ENCODE measurements at places on chromosomes 1 and 21.

GRCh38 chr1:41919764-41920397 is 1.2 kb upstream of the HIVEP3 start:
- peak; percentile 87 for DNase-seq

DNA sequence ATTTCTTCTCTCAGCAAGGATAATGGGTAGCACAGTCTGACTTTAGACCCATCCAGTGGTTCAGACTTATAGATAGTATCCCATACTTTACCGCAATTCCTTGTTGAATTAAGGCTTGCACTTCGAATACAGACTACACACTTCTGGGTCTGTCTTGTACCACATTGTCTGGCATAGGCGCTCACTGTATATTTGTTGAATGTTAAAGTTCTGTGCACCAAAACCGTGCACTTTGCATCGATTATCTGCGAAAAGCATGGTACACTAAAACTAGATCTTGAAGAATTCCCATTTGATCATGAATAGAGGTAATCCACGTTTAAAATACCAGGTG is 556 bp upstream of the RYR2 start:
- no peak for DNase-seq

DNA sequence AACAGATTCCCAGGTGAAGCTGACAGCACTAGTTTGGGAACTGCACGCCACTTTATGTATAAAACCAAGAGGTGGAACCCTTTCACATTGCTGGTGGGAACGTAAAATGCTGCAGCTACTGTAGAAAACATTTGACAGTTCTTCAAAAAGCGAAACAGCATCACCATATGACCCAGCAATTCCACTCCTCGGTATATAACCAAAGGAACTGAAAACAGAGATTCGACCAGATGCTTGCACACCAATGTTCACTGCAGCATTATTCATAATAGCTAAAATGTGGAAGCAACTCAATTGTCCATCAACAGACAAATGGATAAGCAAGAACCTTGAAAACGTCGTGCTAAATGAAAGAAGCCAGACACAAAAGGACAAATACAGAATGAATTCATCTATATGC is 17.5 kb downstream of the RSPH1 start:
- DNase-seq, result no peak

DNA sequence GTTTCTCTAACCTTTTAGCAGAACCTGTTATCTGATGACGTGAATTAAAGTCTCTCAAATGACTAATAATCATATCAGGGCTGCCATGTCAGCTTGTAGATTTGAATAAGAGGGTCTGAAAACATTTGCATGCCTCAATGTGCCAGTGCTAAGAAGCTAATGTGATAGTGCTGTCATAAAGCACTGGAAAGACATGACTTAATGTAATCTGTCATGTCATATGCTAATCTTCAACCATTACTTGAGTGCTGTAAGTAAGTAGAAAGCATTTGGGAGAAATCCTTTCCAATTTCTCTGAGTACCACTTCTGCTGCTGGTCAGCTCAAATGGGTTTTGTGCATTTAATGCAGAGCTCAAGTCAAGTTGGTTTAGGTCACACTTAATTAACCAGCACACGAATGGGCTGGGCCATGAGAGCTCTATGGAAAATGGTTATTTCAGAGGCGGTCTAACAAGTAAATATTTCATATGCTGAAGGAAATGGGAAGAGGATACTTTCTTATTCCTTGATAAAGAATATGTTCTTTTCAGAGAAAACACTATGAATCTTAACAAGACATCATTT is 609.2 kb downstream of the LMO4 start:
- DNase-seq, result no peak

DNA sequence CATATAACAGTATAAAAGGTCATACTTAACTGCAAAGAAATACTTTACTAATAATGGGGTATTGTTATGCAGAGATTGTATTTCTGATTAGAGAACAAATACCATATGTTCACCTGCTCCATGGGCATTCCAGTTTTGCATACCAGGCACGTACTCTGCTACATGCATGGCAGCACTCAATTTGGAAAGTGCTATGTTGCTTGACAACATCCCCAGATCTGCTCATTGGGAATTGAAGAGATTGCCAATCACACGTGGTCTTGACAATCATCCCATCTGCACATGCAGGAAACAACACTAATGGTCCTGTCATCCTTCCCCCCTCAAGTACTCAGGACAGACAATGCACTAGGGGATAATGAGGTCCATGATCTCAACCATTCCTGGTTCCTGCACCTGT is 63.4 kb upstream of the PDE4B start:
- no peak for DNase-seq

- DNase-seq, result no peak
These were observed 239.1 kb downstream of the RERE start for GRCh38 chr1:8578132-8578877.

- DNase-seq, result peak; percentile 11
These were observed 83.2 kb downstream of the BCAR3 start for GRCh38 chr1:93598396-93598795.

GRCh38 chr21:21463456-21463855 is 465.2 kb downstream of the NCAM2 start:
- no peak for DNase-seq

DNA sequence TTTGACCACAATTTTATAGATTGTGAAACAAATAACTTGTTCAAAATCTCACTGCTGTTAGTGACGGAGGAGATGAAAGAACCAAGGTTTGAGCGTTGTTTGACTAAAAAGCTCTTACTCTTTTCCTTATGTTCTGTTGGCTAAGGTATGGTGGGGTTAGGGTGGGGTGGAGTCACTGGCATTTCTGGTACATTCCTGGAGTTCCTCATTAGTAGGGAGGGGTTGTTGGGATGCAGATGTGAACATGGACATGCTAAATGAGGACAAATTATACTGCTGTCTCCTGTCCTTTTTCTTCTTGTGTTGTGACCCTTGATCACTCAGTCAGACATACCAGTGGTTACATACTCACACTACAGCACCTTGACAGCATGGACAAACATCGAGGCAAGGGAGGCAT is 26.2 kb upstream of the CD1D start:
- no peak for DNase-seq

- no peak for DNase-seq
These were observed 25.1 kb upstream of the TMEM61 start for GRCh38 chr1:54955359-54955758.

- DNase-seq, result no peak
These were observed 4.2 kb upstream of the CDCP2 start for GRCh38 chr1:54156986-54157385.

DNA sequence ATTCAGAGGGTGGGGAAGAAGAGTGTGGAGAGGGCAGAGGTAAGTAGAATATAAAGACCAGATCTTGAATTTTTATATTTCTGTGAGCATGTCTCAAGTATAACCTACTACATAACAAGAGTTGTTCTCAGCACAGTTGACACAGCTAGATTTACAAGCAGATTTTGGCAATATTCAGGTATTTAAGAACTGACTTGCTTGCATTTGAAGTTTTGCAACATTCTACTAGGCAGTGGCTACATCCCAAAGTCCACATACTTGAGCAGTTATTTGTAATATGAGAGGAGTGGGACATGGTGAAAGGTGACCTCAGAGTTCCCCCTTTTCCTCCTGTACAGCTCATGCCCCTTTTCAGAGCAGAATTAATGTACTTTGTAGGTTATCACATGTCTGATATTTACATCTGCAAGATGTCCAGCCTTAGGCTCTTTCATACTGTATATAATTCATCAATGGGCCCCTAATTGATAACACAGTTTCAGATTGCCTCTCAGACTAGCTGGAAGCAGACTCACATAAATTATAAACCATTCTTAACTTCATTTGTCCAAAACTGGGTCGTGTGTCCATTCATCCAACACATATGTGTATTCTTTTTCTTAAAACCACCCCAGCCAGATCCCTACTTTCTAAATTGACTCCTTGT is 136.7 kb upstream of the RAVER2 start:
- no peak for DNase-seq

DNA sequence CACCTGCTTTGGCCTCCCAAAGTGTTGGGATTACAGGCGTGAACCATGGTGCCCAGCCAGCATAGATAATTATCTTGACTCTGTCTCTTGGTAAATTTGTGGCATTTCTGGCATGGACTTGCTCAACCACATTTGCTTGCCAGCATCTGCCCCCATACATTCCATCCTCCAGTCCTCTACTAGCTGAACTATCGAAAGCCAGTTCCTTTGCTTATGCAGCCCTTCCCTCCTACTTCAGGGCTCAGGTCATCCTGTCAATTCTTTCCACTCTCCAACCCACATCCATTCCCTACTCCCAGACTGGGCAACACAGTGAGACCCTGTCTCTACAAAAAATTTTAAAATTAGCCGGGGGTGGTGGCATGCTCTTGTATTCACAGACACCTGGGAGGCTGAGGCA is 13.0 kb upstream of the UQCRHL start:
- DNase-seq, result no peak

DNA sequence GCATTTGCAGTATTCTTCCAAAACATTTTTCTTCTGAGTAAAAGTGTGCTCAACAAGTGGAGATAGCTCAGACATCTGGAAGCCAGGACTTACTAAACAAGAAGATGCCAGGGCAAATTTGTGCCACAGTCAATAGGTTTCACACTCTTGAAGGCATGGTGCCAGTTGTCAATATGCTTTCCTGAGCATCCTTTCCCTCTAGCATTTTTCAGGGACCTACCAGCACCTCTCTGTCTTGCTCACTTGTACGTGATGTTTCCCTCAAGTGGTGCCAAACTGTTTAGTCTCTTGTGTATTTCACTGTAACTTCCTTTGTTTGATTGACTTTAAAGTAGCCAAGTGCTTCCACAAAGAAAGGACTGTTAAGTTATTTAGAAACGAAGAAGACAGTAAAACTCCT is 194.0 kb upstream of the SGIP1 start:
- no peak for DNase-seq

GRCh38 chr1:236800002-236800620 is 5.0 kb downstream of the MTR start:
- no peak for DNase-seq

DNA sequence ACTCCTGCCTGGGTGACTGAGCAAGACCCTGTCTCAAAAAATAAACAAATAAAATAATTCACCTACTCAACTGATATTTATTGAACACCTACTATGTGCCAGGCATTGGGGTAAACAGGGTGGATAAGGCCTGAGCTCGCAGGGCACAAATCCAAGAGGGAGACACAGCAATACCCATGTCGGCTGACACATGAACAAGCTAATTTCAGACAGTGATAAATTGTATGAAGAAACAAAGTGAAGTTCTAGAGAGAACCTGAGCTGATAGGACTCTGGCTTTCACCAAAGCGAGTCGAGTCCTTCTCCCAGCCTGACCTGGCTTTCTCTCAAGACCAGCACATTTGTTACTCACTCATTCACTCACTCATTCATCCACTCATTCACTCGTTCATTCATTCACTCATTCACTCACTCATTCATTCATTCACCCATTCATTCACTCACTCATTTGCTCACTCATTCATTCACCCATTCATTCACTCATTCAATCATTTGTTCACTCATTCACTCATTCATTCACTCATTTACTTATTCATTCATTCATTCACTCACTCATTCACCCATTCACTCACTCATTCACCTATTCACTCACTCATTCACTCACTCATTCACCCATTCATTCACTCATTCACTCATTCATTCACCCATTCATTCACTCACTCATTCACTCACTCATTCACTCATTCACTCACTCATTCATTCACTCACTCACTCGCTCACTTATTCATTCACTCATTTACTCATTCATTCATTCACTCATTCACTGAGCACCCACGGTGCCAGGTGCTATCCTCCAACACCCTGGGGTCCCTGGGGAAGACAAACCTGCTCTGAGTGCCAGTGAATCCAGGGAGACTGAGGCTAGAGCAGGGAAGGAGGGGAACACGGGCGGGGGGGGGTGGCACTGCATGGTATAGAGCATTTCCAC is 37.4 kb upstream of the CASZ1 start:
- DNase-seq, result no peak

- peak; percentile 95 for DNase-seq
These were observed 40.9 kb upstream of the PPIAL4F start for GRCh38 chr1:144551543-144552424.

- no peak for DNase-seq
These were observed 93.8 kb downstream of the S1PR1 start for GRCh38 chr1:101330427-101331130.
